ENCODE measurements at places on chromosomes 2 and 18. TPM values are rescaled to one million over a fixed set of nuclear protein-coding genes. Genes with fewer than 3 reads are reported as not detected.

GRCh38 chr2:201536754-201537153 is 85.2 kb downstream of the STRADB start:
- DNase-seq: no peak

The PIEZO2 gene
- 100.0 TPM for total RNA-seq

The DSG4 gene
- not detected for total RNA-seq

DNA sequence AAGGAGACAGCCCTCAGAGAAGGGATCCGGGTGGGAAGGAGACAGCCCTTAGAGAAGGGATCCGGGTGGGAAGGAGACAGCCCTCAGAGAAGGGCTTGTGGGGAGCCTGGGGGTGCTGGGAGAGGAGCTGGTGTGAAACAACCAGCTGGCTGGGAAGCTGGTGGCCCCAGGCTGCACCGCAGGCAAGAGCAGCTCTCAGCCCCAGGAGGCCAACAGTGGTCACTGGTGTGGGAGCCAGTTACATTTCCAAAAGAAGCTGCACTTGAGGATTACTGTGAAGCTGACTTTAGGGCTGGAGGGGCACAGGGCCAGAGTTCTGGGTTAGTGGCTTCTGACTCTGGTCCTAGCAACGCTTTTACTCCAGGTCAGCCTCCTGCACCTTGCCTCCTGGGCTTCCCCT is 3.3 kb downstream of the HES6 start:
- no peak for DNase-seq

GRCh38 chr2:70936979-70937811 is 1.5 kb downstream of the ATP6V1B1 start:
- DNase-seq: no peak

DNA sequence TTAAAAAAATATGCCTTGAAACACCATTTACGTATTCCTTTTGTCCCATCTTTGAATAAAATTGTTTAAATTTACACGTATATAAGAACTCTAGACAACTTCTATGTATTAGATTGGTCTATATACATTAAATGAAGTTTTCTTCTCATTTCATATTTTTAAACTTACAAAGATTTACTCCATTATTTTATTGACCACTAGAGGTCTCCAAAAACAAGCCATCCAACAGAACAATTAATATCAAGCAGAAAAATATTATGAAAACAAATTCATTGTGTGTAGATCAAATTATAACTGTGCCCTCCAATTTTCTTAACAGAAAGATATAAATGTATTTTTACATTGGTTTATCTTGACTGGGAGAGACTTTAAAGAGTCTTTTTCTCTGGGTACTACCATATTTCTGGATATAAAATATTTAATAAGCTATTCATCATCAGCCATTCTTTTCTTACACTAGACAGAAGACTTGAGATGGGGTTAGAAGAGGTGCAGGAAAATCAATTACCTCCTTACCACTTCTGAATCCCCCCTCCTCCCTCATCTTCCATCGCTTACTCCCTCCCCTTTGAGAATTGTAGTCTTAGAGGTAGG is 66.5 kb downstream of the DPP4 start:
- DNase-seq: no peak

The STARD6 gene
- total RNA-seq: not detected

- no peak for DNase-seq
Observed at GRCh38 chr2:170848587-170848986, 31.9 kb downstream of the GAD1 start.

DNA sequence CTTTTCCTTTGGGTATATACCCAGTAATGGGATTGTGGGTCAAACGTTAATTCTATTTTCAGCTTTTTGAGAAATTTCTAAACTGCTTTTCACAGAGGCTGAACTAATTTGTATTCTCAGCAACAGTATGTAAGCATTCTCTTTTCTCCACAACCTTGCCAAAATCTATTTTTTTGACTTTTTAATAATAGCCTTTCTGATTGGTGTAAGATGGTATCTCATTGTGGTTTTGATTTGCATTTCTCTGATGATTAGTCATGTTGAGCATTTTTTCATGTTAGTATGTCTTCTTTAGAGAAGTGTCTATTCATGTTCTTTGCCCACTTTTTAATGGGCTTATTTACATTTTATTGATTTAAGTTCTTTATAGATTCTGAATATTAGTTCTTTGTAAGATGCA is 145.5 kb downstream of the TRABD2A start:
- DNase-seq: no peak

DNA sequence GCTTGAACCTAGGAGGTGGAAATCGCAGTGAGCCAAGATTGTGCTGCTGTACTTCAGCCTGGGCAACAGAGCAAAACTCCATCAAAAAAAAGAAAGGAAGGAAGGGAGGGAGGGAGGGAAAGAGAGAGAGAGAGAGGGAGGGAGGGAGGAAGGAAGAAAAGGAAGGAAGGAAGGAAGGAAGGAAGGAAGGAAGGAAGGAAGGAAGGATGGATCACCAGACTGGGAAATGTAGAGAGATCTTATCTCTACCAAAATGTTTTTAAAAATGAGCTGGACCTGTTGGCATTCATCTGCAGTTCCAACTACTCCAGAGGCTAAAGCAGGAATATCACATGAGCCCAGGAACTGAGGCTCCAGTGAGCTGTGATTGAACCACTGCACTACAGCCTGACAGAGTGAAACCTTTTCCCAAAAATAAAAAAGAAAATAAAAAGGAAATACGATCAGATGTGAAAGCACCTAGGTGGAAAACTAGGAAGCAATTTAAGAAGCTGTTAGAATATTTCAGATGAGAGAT is 239.4 kb downstream of the CDH7 start:
- no peak for DNase-seq

DNA sequence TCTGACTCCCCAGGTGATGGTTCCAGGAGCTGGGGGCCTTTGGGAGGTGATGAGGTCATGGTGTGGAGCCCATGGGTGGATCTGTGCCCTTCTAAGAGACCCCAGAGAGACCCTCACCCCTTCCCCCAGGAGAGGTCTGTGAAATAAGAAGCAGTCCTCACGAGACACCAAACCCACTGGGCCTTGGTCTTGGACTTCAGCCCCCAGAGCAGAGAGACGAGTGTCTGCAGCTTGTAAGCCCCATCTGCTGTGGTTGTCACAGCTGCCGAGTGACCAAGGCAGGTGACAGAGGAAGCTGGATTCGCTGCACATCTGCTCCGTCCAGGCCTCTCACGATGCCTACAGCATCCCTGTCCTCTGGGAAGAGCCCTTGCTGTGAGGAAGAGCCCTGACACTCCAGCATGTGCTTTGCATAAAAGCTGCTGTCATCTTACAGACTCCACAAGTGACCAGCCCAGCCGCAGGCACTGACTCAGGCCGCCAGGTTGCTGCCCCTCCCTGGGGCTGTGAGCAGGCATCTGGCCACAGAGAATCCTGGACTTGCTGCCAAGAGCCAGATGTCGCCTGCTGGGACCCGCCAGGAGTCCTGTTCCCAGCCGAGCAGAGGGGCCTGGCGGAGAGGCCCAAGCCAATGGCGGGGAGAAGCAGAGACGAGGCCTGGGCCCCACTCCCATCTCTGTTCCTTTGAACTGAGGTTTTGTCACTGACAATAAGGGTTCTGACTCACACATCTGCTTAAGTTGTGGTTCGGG is 150.8 kb downstream of the PXDN start:
- DNase-seq: no peak

DNA sequence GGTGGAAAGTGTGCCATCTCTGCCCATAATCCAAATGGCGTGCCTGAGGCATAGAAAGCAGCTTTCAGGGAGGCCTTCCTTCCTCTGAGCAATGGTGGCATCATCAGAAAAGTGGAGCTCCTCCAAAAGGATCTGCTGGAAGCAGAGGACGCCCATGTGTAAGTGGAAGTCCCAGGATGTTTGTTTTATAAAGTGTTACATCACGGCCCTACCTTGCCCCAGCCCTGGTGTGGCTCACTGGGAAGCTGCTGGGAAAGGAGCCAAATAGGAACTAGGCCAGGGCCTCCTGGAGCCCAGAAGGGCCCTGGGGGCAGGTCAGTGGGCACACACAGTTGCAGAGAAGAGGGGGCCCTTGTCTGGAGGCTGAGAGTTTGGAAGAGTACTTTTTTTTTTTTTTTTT is 4.2 kb upstream of the ODC1 start:
- no peak for DNase-seq

DNA sequence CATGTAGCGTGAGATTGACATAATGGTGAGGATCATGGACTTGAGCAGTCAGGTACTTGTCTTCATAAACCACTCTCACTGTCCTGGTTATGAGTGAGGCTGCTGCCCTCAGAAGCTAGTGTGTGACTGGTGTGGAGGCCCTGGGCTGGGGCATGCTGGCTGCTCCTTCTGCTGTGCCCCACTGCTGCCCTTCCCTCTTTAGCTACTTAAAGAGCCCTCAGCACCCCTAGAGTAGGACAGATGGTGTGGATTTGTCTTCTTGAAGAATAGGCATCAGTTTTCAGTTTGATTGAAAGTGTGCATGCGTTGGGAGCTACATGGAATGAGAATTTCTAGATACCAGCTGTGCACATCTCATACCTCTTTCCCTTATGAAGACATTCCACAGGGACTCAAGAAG is 15.4 kb downstream of the CPLX4 start:
- DNase-seq: no peak

GRCh38 chr18:44590956-44591670 is 89.6 kb upstream of the SETBP1 start:
- DNase-seq: no peak

GRCh38 chr2:128597121-128597762 is 278.6 kb upstream of the HS6ST1 start:
- no peak for DNase-seq

The CNDP1 gene
- not detected for total RNA-seq

DNA sequence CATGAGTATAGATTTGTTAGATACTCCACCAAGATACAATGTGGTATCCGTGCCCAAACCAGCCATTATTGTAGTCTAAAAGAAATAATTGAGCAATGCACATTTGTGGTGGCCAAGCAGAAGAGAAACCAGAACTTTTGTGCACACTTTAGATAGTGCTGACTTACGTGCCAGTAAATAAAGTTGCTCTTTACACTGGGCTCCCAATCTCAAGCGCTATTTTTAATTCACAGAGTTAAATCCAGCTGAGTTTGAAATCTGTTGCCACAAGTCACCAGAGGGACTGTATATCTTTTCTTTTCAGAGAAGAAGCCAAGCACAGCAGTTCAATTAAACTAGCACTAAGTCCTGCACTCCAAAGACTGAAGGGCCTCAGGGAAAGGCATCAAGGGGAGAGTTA is 680.4 kb downstream of the TDRD15 start:
- DNase-seq: no peak

GRCh38 chr2:134301099-134301927 is 47.4 kb downstream of the MGAT5 start:
- DNase-seq: no peak

The ZNF532 gene
- 74.3 TPM for total RNA-seq

DNA sequence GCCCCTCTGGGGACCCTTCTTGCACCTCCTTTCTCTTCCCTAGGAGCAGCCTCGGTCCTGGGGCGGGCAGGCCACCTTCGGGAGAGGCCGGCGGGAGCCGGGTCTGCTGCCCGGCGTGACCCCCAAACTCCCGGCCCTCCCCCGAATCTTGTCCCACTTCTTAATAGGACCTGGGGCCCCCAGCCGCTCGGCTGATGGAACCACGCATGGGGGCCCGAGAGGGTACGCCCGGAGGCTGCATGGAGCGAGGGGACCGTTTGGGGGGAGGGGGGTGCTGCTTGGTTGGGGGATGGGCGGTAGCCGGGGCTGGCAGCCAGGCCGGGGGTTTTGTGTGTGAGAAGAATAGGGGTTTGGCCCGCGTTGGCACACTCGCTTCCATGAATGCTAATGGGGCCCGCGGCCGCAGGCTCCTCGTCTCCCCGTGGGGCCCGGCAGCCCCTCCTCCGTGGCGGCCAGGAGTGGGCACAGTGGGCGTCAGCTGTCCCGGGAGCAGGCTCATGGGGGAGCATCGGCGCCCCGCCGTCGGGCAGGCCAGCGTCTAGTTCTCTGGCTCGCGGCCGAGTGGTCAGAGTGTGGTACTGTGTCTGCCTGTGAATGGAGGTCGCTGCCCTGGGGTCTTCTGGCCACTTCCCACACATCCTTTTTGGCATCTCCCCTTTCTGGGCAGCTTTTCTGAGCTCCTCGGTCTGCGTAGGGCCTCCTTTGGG is 1.0 kb downstream of the GAREM2 start:
- no peak for DNase-seq

- DNase-seq: no peak
Observed at GRCh38 chr2:147925886-147926285, 81.1 kb downstream of the ACVR2A start.

The GKN2 gene
- not detected for total RNA-seq

GRCh38 chr2:31729442-31730092 is 148.8 kb upstream of the SRD5A2 start:
- no peak for DNase-seq

The TFCP2L1 gene
- total RNA-seq: not detected

DNA sequence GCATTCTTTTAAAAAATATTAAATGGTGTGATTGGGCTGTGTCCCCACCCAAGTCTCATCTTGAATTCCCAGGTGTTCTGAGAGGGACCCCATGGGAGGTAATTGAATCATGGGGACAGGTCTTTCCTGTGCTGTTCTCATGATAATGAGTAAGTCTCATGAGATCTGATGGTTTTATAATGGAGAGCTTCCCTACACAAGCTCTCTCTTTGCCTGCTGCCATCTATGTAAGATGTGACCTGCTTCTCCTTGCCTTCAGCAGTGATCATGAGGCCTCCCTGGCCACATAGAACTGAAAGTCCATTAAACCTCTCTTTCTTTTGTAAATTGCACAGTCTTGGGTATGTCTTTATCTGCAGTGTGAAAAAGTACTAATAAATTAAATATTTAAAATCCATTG is 10.3 kb downstream of the PPM1B start:
- no peak for DNase-seq

- DNase-seq: no peak
Observed at GRCh38 chr2:46800218-46800617, 115.4 kb downstream of the MCFD2 start.

- no peak for DNase-seq
Observed at GRCh38 chr2:100935372-100935752, 66.7 kb upstream of the RPL31 start.

- DNase-seq: no peak
Observed at GRCh38 chr2:214126135-214126534, 284.7 kb upstream of the VWC2L start.

- DNase-seq: no peak
Observed at GRCh38 chr2:14967729-14968128, 335.2 kb downstream of the LRATD1 start.

DNA sequence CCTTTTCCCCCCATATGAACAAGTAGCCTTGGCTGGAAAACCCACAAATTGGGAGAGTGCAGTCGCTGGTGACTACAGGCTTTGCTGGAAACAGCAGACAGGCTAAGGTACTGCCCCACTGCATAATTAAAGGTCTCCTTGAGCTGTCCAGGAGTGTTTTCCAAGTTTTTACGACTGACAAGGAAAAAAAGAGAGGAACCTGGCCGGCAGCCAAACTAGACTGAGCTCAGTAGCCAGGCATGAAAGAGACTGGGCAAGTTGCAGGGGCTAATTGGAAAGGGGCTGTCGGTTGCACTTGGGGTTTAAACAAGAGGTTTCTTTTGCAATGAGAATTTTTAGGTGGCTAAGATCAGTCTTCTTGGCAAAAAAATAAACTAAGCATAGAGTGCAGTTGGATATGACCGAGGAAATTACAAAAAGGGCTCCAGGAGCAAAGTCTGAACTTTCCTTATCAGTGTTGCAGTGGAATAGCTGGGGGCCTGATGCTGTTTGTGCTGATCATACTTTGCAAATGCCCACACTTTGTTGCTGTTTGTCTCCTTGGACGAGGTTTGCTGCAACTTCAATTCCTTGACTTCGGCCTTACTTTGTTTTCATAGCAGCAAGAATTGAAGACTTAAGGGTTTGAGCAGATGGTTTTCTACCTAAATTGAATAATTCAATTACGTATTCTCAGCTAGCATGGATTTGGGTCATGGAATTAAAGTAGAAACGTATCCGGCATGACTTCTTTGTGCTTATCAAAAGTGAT is 2.1 kb downstream of the GULP1 start:
- no peak for DNase-seq

GRCh38 chr18:45751766-45752165 is 27.8 kb downstream of the SLC14A1 start:
- DNase-seq: no peak
